ENCODE measurements at places on chromosomes 2 and 18.

- no peak for DNase-seq
Observed at GRCh38 chr2:176851200-176851888, 361.2 kb upstream of the HNRNPA3 start.

- no peak for DNase-seq
Observed at GRCh38 chr2:142280831-142281230, 150.0 kb upstream of the LRP1B start.

DNA sequence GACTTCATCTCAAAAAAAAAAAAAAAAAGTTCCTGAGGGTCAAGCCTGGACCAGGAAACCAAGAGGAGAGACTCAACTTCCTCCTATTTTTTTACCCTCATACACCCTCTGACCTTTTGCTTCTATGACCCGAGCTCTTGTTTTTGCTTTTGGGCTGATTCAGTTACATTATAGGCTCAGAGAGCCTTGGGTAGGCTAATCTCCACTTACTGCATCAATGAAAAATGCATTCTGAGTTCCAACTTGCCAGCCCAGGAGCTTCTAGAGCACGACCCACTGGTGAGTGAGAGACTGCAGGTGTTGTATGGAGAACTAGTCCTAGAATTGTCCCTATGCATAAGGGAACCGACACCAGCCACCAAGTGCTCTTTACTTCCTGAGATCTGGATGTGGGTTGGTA is 91.1 kb downstream of the CABLES1 start:
- DNase-seq: no peak

DNA sequence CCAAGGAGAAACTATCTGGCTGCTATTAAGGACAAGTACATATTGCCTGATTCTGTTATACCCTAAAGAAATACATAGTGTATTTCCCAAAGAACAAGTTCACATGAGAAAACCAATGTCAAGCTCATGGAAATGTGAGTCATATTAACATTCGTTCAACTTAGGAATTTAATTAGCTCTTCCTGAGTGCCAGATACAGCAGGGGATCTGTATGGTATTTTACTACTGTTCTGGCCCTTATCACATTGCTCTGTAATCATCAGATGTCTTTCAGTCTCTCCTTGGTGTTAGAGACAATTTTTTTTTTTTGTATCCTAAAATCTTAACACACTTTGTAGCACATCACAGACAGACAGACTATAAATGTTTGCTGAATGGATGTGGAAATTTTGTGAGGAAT is 395.0 kb upstream of the CRIM1 start:
- DNase-seq: no peak

GRCh38 chr2:12948231-12948960 is 231.7 kb downstream of the TRIB2 start:
- DNase-seq: no peak

DNA sequence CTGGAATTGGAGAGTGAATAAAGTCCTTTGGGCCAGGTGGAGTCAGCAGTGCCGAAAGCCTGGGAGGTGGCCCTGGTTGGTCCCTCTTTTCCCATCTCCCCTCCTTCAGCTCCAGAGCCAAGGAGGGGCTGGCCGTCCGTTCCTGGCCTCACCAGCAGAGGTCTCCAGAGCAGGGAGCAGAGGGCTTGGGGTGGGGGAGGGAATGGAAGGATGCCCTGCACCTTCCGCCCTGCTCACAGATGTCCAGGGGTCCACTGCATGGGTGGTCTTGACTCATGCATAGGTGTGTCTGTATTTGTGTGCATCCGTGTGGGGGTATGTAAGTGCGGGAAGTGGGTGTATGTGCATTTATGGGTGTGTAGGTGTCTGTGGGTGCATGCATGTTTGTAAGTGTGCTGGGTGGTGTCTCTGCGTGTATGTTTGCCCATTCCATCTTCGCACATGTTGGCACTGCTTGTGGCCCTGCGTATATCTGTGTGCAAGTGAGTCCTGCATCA is 201.8 kb downstream of the ZFP36L2 start:
- peak; percentile 22 for DNase-seq

DNA sequence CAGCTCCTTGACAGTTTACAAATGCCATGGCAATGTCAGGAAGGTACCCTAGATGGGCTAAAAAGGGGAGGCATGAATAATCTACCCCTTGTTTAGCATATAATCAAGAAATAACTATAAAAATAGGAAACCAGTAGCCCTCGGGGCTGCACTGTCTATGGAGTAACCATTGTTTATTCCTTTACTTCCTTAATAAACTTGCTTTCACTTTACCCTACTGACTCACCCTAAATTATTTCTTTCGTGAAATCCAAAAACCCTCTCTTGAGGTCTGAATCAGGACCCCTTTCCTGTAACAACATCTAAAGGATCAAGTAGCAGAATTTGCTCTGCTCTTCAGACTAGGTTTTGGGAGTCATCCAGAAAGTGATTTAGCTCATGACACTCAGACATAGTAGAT is 43.7 kb downstream of the CD8B2 start:
- no peak for DNase-seq

DNA sequence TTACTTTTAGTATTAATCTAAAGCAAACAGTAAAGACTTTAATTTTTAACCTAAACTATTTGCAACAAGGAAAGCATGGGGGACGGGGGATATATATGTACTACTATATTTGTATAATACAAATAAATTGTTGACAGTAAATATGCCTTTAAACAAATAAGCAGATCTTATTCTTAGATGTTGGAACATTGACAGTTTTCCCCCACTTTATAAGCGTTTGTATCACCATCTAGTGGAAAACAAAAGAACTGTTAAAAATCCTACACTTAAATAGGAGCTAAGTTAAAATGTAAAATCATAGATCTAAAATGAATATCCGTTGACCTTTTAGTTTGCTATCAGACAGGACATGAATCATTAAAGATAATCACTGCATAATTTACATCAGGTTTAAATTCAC is 50.0 kb downstream of the RBBP8 start:
- DNase-seq: no peak

DNA sequence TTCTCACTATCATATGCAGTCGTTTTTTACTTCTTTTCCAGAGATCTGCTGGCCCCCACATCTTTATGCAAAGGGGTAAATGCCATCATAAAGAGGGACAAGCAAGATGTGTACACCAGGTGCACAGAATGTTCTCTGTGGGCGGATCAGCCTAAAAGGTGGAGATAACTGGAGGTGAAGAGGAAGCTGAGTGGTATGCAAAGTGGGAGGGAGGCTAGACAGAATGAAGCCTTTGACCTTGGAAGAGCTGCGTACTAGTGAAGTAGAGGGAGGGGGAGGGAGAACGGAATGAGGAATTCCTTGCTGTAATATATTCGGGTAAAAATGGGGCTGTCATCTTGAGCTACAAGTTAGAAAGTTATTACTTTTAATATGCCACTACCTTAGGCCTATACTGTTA is 287.5 kb upstream of the VRK2 start:
- DNase-seq: no peak

GRCh38 chr2:196563876-196564275 is 75.6 kb upstream of the CCDC150 start:
- no peak for DNase-seq

DNA sequence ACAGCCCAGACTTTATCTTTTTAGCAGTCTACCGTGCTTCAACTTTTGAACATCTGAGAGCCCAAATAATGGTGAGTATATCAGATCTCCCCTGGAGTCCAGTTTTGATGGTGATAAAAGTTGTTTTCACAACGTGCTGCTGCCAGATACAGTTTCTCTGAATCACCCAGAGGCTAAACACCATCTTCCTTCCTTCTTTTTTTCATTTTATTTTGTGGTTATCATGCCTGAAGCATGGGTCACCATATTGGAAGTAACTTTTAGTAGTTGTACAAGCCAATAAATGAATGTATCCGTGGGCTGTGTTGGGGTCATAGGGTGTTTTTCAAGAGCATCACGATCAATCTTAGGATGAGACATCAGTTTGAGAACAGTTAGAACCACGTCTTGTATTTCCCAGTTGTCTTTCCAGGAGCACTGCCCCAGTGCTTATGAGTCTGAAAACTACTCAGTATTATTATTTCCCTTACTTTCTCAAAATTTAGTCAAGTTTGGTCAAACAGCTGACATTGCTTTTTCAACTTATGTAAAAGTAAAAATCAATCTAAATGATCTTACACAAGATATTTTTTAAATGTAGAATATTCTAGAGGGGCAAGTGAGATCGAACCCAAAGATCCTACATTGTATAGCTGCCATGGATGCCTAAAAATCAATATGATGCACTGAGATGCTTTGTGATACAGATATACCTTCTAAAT is 311.4 kb downstream of the CTNNA2 start:
- DNase-seq: no peak

- DNase-seq: no peak
Observed at GRCh38 chr2:28068088-28068487, 177.6 kb downstream of the BABAM2 start.

DNA sequence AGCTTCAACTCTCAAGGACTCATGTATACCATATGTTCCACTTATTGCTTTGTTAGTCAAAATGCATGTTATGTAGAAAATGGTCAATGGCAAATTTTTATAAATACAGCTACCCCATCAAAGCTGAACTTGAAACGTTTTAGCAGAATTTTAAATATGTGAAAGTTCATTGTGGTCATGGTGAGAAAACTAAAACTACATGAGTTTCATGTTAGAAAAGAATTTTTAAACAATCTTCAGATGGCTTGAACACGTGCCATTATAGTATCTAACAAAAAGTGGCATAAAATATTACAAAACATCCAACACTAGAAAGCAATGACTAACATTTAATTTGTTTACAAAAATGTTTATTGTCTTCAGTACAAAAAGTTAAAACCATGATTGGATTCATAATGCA is 246.0 kb upstream of the KCNJ3 start:
- DNase-seq: no peak

GRCh38 chr2:43169099-43169945 is 57.1 kb downstream of the ZFP36L2 start:
- no peak for DNase-seq

- DNase-seq: no peak
Observed at GRCh38 chr2:149389506-149390167, 59.2 kb downstream of the LYPD6 start.

DNA sequence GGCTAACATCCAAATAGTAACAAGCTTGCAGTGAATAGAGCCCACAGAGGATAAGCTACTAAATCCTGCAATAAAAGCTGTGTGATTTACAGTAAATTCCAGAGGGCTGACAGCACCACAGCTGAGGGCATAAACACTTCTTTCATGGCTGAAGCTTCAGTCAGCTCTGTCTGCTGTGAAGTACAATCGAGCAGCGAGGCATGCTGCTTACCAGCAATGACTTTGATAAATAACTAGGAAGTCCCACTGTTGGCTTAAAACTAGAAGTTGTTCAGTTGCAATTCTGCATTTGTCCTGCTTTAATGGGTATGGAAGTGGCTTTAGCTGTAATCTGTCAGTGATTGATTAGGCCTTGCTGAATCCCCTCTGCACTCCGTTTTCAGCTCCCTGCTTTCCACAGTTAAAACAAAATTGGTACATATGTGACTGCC is 65.2 kb upstream of the FIGN start:
- no peak for DNase-seq

DNA sequence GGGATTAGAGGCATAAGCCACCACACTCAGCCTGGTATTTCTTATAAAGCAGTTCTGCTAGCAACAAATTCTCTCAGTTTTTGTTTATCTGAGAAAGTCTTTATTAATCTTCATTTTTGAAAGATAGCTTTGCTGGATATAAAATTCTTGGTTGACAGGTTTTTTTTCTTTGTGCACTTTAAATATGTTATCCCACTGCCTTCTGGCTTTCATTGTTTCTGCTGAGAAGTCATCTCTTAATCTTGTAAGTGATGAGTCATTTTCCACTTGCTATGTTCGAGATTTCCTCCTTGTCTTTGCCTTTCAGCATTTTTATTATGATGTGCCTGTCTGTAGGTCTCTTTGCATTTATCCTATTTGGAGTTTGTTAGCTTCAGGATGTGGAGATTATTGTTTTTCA is 5.9 kb upstream of the ELAC1 start:
- DNase-seq: no peak

GRCh38 chr2:186733414-186733813 is 39.6 kb downstream of the FAM171B start:
- no peak for DNase-seq

- DNase-seq: no peak
Observed at GRCh38 chr2:10305254-10305635, 2.5 kb downstream of the HPCAL1 start.

- DNase-seq: no peak
Observed at GRCh38 chr2:146079216-146079615, 1559.3 kb upstream of the ZEB2 start.

DNA sequence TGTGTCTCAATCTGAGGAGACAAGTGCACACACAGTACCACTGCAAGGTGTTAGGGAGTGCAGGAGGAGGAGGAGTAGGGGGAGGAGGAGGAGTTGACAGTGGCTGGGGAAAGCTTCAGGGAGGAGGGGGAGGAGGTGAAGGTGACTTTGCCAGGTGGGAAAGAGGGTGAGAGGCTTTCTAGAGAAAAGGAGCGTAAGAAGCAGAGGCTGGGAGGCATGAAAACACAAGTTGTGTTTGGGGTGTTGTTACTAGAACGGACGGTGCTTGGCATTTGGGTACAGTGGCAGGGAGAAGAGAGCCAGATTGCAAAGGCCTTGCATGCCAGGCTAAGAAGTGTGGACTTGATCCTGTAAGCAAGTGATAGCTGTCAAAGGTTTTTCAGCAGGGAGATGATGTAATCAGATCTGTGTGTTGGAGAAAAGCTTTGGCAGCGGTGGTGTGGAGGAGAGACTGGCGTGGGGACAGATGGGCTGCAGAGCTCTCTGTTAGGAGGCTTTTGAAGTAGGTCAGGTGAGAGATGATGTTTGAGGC is 16.2 kb downstream of the TANC1 start:
- no peak for DNase-seq

DNA sequence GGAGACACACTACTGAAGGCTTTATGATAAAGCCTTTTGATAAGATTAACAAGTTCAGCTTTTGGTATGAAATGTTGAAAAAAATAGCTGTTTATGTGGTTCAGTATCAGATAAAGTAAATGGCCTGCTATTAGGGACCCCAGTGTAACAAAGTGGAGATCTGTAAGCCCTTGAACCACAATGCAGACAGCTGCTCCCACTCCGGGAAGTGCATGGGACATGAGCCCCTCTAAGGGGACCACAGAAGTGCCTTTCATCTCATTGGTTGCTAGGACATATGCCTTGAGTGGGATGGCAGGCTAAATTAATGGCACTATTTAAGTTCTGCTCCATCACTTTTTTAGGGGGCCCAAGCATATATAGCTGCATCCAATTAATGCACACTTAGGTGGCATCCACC is 167.6 kb upstream of the SOX11 start:
- no peak for DNase-seq

- no peak for DNase-seq
Observed at GRCh38 chr18:72808680-72809079, 59.1 kb downstream of the NETO1 start.

Data from activated CD4-positive, alpha-beta T cell treated with anti-CD3 and anti-CD28 coated beads for 24 hours (primary cell).